ENCODE measurements at places on chromosomes 5 and 9.

GRCh38 chr5:63825984-63826383 lies 136.3 kb downstream of the HTR1A start:
- no peak for DNase-seq

DNA sequence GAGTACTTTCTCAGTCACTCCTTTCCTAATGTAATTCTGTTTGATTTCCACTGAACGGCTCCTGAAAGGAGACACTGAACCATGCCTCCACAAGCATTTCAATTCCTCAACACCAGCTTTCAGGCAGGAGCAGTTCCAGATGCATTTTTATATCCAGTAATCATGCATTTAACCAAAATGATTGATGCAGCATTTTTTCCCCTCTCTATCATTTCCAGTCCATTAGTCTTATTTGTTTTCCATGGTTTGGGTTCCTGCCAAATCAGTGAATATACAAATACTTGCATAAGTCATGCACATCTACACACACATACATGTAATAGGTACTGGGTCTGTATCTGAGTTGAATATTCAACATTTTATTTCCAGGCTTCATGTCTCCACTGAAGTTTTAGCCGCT lies 122.7 kb downstream of the GRIA1 start:
- no peak for DNase-seq

GRCh38 chr5:137245438-137245837 lies 253.7 kb downstream of the SPOCK1 start:
- no peak for DNase-seq

DNA sequence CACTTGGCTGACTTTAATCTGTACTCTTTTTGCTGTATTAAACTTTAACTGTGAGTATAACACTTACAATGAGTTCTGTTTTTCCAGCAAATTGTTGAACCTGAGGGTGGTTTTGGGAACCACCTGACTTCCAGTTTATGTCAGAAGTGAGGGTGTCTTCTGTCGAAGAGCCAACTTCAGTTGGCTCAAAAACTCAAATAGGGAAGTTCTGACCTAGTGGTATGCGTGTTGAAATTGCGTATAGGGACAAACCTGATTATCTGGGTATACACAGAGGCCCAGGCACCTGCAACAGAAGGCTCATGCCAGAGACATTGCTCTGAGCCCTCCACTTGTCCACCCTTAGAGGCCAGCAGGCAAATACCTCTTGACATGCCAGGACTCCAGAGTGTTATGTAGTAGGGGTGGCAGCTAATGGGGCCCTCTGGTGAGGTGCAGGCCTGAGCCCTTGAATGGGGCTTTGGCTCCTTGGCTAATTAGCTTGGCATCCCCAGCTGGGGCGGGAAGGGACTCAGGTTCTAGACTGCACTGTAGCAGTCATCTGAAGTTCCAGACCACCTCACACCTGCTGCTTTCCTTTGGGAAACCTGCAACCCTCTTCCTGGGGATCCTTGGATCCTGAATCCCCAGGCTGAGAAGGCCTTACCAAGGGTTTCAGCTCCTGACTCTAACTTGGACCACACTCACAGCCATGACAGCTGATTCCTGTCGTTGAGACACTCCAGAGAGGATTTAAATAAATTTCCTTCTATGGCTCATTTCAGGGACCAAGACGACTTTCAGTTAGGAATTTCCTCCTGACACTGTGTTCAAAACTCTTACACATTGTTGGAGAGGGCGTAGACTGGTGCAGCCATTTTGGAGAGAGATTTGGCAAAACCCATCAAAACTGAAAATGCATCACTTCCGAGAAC lies 189.6 kb downstream of the HSPA4 start:
- DNase-seq, result no peak

DNA sequence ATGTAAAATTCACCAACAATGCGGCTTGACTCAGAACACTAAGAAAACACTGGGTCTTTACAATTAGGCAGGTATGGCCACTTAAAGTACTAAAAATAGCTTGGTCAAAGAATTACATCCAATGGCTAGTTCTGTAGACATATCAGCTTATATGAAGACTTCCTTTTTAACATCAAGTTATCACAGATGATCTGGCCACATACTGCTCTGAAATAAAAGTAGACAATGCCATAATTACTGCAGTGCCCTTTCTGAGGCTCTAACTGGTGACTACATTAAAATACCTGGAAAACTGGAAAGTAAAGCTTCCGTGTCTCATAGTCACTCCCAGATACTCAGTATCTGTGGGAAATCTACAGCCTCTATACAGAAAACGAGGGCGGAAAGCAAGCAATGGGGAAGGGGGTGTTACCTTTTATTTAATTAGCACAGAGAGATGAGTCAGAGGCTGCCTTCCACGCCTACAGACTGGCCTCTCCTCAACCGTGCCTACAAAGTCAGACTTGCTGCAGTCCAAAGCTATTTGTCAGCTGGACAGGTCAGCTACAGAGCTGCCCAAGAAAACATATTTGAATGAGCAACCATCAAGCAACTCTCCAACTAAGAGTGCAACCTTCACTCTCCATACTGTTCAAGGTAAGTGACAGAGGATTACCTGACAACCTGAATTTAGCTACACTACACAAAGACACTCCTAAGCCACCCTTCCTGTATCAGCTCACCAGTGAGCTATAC lies 8.7 kb downstream of the SERINC5 start:
- peak; percentile 75 for DNase-seq

DNA sequence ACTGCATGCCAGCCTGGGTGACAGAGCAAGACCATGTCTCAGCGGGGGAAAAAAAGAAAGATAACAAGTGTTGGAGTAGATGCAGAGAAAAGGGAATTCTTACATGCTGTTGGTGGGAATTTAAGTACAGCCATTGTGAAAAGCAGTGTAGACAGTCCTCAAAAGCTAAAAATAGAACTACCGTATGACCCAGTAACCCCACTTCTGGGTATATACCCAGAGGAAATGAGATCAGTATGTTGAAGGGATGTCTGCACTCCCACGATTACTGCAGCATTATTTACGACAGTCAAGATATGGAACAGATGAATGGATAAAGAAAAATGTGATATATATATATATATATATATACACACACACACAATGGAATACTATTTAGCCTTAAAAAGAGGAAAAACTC lies 225.3 kb upstream of the SLC24A2 start:
- DNase-seq, result no peak

DNA sequence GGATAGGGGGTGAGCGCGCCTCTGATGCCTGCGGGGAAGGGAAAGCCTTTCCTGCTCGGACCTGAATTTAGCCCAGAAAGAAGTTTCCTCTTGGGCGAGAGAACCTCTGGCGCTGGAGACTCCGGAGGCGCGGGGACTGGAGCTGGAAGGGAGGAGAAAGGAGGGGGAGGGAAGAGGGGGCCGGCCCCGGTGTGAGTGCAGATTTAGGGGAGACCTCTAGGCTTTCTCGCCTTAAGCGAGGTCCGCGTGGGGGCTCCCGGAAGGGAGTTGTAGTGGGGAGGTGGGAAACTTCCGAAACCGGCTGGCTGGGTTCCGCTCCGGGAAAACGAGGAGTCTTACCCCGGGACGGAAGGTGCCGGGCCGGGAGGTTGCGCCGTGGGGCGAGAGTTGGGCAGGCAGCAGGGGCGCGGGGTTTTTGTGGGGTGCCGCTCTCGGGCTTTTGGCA lies 1.3 kb downstream of the PCSK5 start:
- DNase-seq, result no peak

DNA sequence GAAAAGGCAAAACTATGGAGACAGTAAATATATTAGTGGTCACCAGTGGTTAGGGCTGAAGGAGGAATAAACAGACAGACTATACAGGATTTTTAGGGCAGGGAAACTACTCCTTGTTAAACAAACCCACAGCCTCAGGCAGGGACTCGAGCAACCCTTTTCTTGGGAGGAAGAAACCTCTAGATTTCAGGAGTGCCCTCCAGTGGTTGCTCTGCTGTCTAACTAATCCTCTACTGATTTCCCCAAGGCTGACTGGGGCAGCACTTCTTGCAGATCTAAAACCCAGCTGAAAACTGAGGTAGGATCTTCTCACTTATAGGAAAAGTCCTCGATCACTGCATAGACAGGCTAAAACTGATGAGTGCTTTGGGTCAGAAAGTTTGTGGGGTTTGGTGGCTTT lies 176.8 kb downstream of the ISOC1 start:
- DNase-seq, result peak; percentile 3

DNA sequence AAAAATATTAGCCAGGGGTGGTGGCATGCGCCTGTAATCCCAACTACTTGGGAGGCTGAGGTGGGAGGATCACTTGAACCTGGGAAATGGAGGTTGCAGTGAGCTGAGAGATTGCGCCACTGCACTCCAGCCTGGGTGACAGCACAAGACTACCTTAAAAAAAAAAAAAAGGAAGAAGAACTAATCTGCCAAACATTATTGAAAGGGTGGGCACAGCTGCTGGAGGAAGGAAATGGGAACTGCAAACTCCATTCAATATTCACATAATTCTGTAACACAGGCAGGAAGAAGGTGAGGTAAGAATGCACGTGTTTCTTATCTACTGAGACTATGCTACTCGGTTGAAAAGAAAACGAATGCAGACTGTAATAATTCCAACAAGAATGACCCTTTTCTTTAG lies 121.1 kb upstream of the GNA14 start:
- no peak for DNase-seq

DNA sequence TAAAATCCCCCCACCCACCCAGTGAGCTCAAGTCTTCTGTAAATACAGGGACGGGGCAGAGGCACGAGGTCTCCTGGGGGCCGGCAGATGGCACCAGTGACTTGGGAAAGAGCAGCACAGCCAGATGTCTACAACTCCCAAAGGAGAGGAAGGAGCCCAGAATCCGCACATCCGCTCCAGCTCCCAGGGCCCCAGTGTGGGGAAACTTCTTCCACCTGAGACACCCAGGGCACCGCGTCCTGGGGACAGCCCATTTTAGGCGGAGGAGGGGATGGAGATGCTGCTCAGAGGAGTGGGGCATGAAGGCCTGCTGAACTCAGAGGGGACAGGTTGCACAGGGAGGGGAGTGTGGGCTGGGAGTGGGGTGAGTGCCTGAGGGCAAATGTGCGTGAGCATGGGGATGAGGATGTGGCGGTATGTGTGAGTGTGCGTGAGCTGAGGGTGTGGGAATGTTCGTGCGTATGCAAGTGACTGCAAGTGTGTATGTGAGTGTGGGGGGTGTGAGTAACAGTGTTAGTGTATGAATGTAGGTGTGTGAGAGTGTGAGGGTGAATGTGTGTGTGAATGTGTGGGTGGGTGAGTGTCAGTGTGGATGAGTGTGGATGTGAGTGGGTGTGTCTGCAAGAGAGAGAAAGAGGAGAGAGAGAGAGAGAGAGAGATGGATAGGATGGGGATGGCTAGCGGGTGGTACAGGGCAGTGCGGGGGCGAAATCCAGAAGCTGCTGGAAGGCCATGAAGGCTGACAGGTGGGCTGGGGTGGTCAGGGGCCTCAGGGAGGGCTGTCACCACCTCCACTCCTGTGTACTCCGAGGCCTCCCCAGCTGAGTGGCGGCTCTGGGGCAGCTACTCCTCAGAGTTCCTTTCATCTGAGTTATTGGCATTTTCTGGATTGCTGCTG lies 63.5 kb downstream of the DUSP1 start:
- peak; percentile 60 for DNase-seq

DNA sequence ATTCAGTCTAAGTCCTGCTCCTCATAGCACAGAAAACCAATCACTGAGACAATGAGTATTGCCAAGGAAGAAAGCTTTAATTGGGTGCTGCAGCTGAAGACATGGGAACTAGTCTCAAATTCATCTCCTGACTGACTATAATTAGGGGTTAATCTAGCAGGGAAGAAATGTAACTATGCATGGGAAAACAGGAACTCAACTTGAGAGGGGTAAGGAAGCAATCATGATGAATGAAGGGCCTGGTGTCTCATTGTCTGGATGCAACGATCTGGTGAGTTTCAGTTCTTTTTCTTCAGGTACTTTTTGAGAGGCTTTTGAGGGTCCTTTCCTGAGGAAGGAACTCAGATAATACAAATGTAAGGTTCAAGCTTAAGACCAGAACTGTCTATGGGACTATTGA lies 24.0 kb upstream of the OCLN start:
- DNase-seq, result no peak

- no peak for DNase-seq
Observed at GRCh38 chr9:125844611-125845010, 97.4 kb downstream of the PBX3 start.

DNA sequence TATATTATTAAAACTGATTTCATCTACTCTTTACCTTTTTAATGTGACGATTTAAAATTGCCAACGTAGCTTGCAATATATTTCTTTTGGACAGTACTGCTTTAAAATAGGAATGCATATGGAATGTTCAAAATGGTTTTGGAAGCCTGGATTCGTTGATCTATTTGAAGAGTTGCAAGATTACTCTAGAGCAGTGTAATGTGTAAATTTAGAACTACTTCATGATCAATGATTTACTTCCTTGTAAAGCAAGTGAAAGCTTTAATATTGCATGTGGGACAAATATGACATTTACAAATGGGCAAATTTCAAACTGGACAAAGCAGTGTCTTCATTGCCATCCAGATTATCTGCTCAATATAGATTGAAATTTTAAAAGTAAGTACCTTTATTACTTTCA lies 38.3 kb downstream of the PARP8 start:
- no peak for DNase-seq

DNA sequence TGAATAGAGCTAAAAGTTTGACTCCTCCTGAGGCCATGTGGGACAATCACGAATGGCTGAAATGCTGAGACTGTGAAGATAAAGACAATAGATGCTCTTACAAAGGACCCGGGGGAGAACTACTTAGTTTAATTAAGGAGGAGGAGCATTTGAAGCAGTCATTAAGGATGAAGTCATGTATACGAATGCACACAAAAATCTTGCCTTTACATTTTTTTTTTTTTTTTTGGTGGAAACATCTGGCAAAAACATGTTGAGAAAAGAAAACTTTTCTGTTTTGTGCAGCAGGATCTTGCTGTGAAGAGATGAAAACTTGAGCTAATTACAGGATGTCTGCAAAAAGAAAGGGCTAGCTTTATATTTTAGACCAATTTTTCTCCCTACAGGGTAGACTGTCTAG lies 42.3 kb upstream of the NR3C1 start:
- no peak for DNase-seq

GRCh38 chr5:145220481-145220880 lies 614.7 kb downstream of the PRELID2 start:
- no peak for DNase-seq

GRCh38 chr9:110330484-110331105 lies 7.1 kb downstream of the TXNDC8 start:
- DNase-seq, result no peak

- no peak for DNase-seq
Observed at GRCh38 chr9:84121991-84122523, 141.5 kb downstream of the RMI1 start.

GRCh38 chr5:107542428-107542827 lies 128.3 kb downstream of the EFNA5 start:
- DNase-seq, result peak; percentile 79
